ENCODE measurements at places on chromosomes 5 and 9.

GRCh38 chr5:5605170-5605764 lies 182.8 kb downstream of the ICE1 start:
- DNase-seq = no peak

- DNase-seq = no peak
These were observed 271.1 kb downstream of the DENND1A start for GRCh38 chr9:123658792-123659191.

- DNase-seq = no peak
These were observed 66.6 kb downstream of the C9orf152 start for GRCh38 chr9:110141227-110141793.

DNA sequence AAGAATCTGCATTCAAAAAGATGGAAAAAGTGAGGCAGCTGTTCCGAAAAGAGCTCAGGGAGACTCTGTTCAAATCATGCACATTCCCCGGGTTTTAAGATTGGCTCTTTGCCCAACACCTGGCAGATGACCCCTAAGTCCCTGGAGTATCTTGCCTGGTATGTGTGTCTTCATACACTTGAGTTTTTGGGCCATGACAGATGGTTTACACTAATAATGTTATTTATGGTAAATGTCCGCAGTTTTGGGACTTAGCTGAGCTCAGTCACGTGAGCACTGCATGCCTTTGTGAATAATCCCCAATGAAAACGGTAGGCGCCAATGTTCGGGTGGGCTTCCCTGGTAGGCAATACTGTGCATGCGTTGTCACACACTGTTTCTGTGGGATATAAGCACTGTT lies 316.1 kb downstream of the PRDM9 start:
- no peak for DNase-seq

DNA sequence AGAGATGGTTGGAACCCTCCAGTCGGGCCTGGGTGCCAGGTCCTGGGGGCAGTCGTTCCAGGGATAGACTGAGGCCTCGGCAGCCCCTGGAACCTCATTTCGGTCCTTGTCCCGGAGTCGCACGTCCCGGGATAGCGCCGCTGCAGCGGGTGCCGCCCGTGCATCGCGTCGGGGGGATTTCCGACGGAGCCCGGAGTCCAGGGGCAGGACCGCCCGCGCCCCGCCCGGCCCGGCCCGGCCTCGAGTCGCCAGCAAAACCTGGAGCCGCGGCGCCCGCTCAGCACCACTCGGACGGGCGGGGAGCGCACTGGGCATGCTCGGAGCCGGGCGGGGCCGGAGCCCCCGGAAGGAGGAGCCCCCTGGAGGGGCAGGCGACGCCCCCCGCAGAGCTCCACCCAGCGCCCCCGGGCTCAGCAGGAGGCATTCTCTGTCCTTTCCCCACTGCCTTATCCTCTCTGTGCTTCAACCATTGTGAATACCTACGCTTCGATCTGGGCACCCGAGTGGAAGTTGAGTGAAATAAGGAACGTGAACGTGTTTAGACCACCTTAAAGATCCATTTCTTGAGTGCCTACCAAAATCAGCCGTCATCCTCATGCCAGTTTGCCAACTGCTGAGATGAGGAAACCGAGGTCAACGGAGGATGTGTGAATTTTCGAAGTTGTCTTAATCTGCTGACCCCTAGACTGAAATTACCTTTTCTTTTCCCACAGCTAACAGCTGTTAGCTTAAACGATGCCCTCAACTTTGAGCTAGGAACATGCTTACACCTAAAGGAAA lies 1.7 kb upstream of the PTPN3 start:
- no peak for DNase-seq

GRCh38 chr9:110874963-110875674 lies 163.2 kb downstream of the LPAR1 start:
- no peak for DNase-seq

GRCh38 chr5:1490376-1490775 lies 33.4 kb downstream of the LPCAT1 start:
- no peak for DNase-seq

GRCh38 chr9:19469271-19469670 lies 60.5 kb downstream of the ACER2 start:
- DNase-seq = no peak

DNA sequence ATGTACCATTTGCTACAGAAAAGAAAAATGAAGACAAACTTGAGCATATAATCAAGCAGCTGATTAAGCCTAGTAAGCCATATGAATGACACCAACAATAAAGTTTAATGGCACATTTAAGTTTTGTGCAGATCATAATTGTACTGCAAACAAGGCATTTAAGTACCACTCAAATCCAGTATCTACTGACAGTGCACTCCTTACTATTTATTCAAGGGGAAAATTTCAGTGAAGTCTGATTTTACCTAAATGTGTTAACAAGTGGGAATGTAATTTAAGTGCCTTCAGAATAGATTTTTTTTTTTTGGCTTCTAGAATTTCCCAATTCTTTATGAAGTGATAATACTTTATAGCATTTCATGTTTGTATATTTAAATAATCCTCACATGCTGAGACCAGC lies 341.0 kb upstream of the POU5F2 start:
- DNase-seq = no peak

GRCh38 chr5:97548739-97549080 lies 365.7 kb upstream of the RIOK2 start:
- DNase-seq = no peak

DNA sequence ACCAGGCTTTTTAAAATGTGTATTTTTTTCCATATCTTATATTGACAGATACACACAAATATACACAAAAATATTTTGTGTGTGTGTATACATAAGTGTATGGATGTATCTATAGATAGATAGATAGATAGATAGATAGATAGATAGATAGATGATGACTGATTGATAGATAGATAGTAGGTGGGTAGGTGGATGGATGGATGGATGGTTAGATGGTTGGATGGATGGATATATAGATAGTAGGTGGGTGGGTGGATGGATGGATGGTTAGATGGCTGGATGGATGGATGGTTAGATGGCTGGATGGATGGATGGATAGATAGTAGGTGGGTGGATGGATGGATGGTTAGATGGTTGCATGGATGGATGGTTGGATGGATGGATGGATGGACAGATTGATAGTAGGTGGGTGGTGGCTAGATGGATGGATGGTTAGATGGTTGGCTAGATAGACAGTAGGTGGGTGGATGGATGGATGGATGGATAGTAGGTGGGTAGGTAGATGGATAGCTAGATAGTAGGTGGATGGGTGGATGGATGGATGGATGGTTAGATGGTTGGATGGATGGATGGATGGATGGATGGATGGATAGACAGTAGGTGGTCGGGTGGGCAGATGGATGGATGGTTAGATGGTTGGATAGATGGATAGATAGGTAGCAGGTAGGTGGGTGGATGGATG lies 156.2 kb downstream of the NR3C1 start:
- no peak for DNase-seq

DNA sequence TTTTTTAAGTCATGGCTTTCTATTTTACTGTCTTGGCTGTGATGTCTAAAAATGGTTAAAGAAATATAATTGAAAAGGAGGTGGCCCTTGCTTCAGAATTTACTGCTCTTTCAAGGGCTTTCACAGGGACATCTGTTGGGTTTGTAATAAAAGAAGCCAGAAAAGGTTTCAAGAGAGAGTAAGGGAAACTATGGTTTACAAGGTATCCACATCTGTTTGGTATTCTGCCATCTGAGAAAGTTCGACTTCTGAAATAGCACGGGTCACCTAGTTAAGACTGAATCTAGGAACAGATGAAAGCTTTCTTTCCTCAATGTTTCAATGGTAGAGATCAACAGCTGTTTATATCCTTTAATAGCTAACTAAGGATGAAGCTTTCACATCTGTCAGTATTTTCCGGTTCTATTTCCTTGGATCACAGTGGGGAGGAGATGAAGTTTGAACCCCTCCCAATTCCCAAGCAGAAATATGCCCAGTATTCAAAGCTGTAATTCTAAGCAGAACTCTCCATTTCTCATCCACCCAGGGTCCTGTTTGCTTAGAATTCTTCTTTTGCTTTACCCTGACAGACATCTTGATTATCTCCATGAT lies 72.8 kb upstream of the IFNK start:
- no peak for DNase-seq

DNA sequence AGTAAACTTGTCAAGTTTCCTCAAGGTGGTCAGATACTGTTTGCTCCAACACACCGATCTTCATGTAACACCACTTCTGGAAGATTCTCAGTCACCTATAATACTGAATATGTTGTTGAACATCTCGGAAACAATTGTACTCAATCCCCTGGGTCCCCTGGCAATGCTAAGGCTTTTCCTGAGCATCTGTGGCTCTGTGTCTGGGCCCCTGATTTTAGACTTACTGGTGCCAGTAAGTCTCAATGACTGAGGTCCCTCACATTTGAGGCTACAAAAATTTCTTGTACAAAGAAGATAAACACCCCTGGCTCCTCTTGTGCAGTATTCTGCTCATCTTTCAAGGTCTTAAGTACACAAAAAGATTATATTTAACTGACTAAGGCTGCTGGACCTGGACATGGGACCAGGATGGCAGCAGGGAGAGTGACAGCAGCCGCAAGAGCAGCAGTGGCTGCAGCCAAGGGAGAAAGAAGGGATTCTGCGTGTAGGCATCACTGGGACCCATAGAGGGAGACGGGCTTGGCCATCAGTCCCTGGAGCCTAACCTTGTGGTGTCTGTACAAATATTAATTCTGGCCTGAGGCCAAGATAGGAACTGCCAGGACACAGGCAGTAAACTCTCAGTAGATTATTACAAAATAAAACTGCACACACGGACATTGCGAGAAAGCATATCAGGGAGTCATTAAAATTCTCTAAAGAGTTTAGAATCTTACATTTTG lies 49.0 kb upstream of the TNPO1 start:
- no peak for DNase-seq

GRCh38 chr9:6068983-6069382 lies 53.6 kb upstream of the RANBP6 start:
- DNase-seq = no peak

DNA sequence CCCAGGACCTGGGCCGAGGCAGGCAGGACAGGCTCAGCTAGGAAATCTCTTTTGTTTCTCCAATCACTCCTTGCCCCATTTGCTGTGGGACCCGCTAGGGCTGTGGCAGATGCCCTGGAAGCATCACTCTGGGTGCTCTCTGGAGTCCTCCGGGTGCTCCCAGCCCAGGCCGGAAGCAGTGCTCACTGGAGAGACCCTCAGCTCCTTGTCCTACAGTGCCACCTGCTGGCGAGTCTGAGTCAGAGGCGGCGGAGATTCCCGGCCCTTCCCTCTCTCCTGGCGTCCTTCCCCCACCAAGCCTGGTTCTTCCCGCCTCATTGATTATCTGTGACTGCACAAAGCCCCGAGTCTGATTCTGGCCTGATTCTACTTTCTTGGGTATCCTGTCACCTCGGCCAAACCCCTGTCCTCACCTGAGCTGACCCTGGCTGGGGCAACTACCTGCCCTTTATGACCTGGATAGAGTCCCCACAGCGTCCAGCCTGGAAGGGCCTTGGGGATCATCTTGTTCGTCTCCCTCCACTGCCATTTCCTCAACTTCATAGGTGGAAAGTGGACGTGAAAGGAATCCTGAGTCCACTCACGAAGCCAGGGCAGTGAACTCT lies 7.3 kb upstream of the BARHL1 start:
- peak; percentile 69 for DNase-seq

DNA sequence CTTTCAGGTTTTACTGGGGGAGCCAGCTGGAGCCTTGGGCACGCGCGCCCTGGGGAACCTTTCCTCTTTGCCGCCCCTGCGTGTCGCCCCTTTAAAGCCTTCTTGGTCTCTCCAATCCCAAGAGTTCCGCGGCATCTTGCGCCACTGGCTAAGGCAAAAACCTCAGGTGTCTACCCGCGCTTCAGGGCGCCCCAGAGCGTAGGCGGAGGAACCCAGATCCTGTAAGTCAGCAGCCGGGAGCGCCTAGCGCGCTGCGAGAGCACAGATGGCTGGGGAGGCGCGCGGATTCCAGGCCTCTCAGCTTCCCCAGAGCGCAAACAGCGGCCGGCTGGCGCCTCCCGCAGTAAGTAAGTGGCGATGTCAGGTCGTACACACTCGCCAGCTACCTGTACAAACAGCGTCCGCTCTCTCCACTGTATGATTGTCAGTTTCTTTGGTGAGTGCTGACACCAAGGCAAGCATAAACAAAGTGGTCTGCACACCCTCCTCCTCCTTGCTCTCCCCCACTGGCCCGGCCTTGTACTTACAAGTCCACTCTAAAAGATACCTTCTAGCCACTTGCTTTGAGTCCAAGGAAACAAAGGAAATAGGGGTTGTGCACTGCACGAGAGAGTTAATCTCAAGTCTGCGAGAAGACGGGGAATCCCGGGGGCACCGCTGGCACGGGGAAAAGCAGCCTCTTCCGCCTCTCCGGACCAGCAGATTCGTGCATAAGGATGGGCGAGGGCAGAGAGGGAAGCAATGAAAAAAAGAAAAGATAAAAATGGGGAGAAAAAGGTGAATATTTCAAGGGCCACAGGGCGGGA lies 2.9 kb downstream of the HTR1A start:
- no peak for DNase-seq

- DNase-seq = no peak
These were observed 16.2 kb upstream of the TNIP1 start for GRCh38 chr5:151097061-151097460.

GRCh38 chr5:178201221-178201926 lies 3.0 kb upstream of the HNRNPAB start:
- DNase-seq = no peak

DNA sequence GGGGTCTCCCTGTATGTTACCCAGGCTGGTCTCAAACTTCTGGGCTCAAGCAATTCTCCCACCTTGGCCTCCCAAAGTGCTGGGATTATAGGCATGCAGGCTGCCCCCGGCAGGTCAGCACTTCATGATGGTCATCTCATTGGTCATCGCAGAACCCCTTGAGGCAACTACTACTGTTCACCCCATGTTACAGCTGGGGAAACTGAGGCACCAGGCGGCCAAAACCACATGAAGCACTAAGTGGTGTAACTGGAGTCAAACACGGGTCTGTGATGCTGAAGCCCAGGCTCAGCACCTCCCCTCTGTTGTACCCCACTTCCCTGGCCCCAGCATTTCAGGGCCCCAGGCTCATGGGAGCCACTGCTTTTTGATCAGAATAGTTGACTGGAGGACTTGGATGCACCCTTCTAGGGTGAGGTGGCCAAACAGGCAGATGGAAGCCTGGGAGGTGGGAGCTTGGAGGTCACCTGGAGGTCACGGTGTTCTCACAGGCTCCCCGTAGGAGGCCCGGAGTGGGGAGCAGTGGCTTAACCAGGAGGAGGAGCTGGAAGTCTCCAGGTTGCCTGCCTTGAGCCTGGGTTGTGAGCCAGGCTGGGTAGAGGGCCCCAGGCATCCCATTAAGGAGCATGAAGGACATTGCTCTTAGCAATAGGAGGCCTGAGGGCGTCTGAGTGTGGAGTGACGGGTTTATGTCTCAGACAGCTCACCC lies 57.3 kb upstream of the RPL26L1 start:
- DNase-seq = no peak
